ENCODE measurements at places on chromosomes 7 and 10. TPM values are rescaled to one million over a fixed set of nuclear protein-coding genes. Genes with fewer than 3 reads are reported as not detected.

GRCh38 chr7:107025449-107026103 lies 18.9 kb upstream of the PRKAR2B start:
- no peak for DNase-seq
- H3K4me1 ChIP-seq = no peaks in the 10 kb centered on the region
- no peaks in the 10 kb centered on the region for H3K36me3 ChIP-seq
- H3K4me3 ChIP-seq = no peak overlapping the region

DNA sequence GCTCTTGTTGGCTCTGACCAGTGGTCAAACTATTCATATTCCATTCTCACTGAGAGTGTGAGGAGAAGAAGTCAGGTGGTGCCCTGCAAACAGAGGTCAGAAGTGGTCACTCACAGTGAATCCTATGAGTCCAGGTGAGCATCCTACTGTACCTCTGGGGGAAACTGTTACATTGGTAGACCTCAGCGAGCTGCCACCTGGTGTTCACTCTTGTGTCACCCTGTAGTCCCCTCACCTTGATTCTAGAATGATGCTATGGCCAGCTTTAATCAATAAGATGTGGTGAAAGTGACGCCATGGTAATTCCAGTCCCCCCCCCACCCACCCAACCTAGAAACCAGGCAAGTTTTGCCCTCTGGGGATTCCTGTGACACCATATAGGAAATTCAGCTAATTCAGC lies 1.2 kb upstream of the AMPH start:
- no peaks in the 10 kb centered on the region for H3K36me3 ChIP-seq
- H3K27ac ChIP-seq = no peak overlapping the region
- DNase-seq = no peak
- no peak overlapping the region for H3K4me3 ChIP-seq
- no peaks in the 10 kb centered on the region for H3K4me1 ChIP-seq

- H3K27ac ChIP-seq = no peak overlapping the region
- H3K4me1 ChIP-seq = peaks cover 50% of the 10 kb centered on the region
- no peaks in the 10 kb centered on the region for H3K27me3 ChIP-seq
- peaks cover 4% of the 10 kb centered on the region for H3K36me3 ChIP-seq
Measured at GRCh38 chr10:117355072-117355471, 20.2 kb downstream of the PDZD8 start.

Gene PPP1R9A
- total RNA-seq = not detected
